ENCODE measurements at places on chromosomes 3 and 15. TPM values are rescaled to one million over a fixed set of nuclear protein-coding genes. Genes with fewer than 3 reads are reported as not detected.

Gene MESP1
- total RNA-seq = 6.5 TPM

Gene FXR1
- 219 TPM for total RNA-seq

Gene PLA2G4B
- total RNA-seq = 12.0 TPM

Gene AZI2
- total RNA-seq = 106 TPM

Gene FBXW12
- total RNA-seq = 0.55 TPM

Gene COLQ
- 1.3 TPM for total RNA-seq

Gene ELL3
- 3.0 TPM for total RNA-seq

Gene UNC13C
- total RNA-seq = not detected

Gene GOLGA6L4
- 1.5 TPM for total RNA-seq

Gene CA12
- total RNA-seq = 0.68 TPM

Gene PEX5L
- not detected for total RNA-seq

Gene WDR76
- total RNA-seq = 65.2 TPM

Gene CD47
- total RNA-seq = 28.2 TPM

Gene PDCD6IP
- 213 TPM for total RNA-seq

Gene TNFSF10
- total RNA-seq = not detected

Gene ATR
- 28.3 TPM for total RNA-seq

Gene PTX3
- 4.3 TPM for total RNA-seq

Gene CLDN16
- total RNA-seq = 0.09 TPM

Gene OR4F6
- total RNA-seq = not detected

Gene ZCWPW2
- not detected for total RNA-seq

Gene PLEKHO2
- 7.7 TPM for total RNA-seq

Gene CLDN18
- not detected for total RNA-seq

Gene ERICH6
- total RNA-seq = 0.24 TPM

Gene LOXL1
- 117 TPM for total RNA-seq

Gene TGM5
- total RNA-seq = not detected

Gene MYRIP
- not detected for total RNA-seq

Gene PLSCR4
- 2.4 TPM for total RNA-seq

Gene SPSB4
- total RNA-seq = 0.39 TPM

Gene IGSF11
- total RNA-seq = not detected

Gene PLSCR5
- not detected for total RNA-seq

Gene CLRN1
- not detected for total RNA-seq

Gene CFAP20DC
- 1.3 TPM for total RNA-seq

Gene CMTM8
- total RNA-seq = 2.1 TPM

Gene FEZF2
- not detected for total RNA-seq

Gene CILP
- total RNA-seq = 0.04 TPM

Gene SH3BP5
- 22.5 TPM for total RNA-seq

Gene PRR23A
- not detected for total RNA-seq

Gene CX3CR1
- not detected for total RNA-seq

All from A673 (cell line).